Stimulated activated CD4-positive, alpha-beta T cell treated with anti-CD3 and anti-CD28 coated beads, Interleukin-2, amount 100 ng/mL, for 48 hours (primary cell): ENCODE measurements at places on chromosomes 1 and 21.

DNA sequence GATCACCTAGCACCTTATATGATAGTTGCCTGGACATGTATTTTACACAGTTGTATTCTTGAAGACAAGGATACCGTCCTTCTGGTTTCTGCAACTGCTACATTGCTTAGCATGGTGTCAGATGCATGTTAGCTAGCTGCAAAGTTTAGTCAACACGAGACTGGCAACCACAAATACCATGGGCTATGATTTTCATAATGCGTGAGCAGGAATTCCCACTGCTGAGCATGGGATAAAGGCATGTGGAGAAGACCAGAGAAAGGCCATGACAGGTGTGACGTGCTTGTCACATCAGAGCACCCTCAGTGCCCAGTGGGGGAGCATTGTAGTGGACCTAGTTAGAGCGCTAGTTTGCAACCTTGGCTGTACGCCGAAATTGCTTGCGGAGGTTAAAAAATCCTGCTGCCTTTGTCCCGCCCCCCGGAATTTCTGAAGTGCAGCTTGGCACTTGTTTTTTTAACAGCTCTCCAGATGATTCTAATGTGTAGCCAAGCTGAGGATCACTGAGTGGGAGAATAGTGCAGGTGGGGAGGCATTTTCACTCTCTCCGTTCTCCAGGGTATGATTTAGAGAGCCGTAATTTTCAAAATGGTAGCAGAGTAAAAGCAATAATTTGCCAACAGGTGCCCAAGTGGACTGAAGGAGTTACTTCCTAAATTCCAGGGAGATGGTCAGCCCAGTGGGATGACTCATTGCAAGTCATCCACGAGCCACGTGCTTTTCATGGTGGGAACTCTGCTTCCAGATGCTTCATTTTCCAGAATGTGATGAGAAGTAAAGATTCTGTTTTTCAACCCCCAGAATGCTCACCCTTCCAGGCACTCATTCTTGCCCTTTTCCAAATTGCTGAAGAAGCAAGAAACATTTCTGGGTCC, 81.0 kb downstream of the CNIH3 start:
- DNase-seq, result no peak

DNA sequence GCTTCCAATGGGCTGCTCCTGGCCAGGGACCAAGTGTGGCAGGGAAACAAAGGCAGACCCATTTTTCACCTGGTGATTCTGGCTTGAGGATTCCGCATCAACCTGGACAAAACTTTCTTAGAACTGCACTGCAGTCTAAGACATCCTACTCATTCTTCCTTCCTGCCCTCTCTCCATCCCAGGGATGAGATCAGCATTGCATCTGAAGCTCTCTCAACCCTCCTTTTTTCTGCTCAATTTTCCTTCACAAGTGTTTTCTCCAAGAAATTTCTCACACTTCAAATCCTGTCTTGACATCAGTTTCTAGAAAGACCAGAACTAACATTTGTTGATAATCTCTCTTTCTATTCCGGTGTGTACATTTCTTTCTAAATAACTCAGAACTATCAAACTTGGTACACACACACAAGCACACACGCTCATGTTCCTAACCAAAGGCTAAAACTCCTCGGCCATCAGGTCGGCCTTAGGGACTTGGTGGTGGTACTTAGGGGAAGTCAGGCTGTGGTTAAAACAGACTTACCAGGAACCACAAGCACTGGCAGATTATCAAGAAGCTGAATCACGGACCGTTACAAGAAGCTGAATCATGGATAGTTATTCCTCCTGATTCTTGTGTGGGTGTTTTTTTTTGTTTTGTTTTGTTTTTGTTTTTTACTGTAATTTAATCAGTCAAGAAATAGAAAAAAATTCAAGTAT, 21.0 kb upstream of the CXADR start:
- no peak for DNase-seq

DNA sequence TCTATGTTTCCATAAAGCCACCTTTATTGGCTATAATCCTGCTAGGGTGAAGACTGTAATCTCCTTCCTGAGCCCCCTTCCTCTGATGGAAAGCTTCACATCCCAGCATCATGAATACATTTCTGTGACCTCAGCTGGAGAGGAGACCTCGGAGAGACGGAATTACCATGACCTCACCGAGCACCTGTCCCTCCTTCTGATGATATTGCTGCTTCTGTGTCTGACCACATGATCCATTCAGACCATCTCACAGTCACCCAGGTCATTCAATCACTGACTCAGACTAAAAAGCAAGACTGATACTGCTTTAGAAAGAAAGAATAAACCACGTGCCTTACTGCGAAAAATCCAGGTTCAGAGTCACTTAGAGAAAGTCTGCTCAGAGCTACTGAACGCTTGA, 8.8 kb downstream of the KCND3 start:
- DNase-seq, result no peak

- no peak for DNase-seq
Observed at GRCh38 chr1:223621312-223621734, 44.2 kb downstream of the CAPN8 start.

DNA sequence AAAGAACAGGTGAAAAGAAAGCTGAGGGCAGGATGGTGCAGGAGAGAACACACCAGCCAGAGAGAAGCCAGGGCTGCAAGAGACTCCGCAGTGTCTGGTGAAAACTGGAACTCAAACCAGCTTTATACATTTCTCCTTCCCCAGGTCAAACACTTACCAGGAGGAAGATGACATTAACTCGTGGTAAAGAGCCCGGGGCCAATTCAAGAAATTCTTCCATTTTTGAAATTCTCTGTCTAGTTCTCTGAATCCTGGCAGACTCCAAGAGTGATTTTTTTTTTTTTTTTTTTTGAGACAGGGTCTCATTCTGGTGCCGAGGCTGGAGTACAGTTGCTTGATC, 25.8 kb upstream of the SIPA1L2 start:
- DNase-seq, result no peak

DNA sequence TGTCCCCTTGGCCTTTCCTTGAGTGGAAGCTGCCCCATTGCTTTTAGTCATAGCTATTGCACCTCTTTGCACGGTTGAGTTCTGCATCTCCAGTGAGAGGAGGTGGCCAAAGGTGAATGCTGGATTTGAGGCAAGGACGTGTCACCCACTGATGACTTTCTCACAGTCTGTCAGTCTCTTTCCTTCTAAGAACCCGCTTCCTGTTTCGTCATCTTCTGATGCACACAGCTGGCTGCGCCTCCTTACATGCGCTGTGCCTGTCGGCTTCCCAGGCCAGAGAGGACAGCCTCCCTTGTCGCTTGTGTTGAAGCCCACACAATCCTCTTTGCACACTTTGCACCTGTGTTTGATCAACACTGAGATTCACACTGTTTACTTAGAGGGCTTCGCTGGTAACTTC, 41.8 kb upstream of the PWP2 start:
- peak; percentile 57 for DNase-seq

GRCh38 chr21:29443411-29444010, 144.8 kb downstream of the BACH1 start:
- DNase-seq, result no peak

- no peak for DNase-seq
Observed at GRCh38 chr1:76303340-76303717, 228.8 kb downstream of the ST6GALNAC3 start.

DNA sequence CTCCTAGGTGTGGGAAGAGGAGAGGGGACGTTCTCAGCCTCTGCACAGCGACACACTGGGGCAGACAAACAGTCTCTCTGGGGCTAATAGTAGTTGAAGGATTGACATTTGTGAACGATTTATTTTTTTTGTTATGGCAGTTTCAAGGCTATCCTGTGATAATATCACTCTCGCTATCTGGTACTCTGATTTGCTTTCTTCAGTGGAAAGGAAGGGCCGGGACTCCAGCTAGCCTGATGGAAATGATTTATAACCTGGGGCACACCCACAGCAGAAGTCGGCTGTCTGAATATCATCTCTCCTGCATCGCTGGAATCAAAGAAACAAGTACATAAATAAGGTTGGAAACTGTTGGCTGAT, 122.7 kb downstream of the KCNN3 start:
- no peak for DNase-seq

- no peak for DNase-seq
Observed at GRCh38 chr1:202951437-202951836, 6.7 kb downstream of the ADIPOR1 start.

- no peak for DNase-seq
Observed at GRCh38 chr21:16742131-16742641, 770.7 kb upstream of the CXADR start.

DNA sequence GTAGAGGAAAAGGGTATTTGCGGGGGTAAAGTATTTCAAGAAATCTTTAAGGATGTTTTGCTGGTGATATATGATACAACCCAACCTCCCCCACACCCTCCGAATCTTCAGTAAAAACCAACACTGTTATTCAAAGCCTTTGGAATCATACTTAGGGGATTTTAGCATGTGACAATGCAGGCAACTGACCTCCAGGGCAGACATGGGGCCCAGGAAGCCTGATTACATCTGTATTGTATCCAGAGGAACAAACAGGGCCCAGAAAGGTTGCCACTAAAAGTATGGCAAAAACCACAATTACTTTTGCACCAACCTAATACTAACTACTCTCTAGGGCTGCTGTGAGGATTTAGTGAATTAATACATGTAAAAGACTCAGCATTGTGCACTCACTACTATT, 43.9 kb upstream of the CNN3 start:
- no peak for DNase-seq

GRCh38 chr1:47981667-47982350, 15.4 kb downstream of the TRABD2B start:
- no peak for DNase-seq

- DNase-seq, result no peak
Observed at GRCh38 chr21:42189431-42189830, 29.5 kb upstream of the ABCG1 start.

- DNase-seq, result no peak
Observed at GRCh38 chr21:45892916-45893739, 88.4 kb upstream of the COL6A1 start.

DNA sequence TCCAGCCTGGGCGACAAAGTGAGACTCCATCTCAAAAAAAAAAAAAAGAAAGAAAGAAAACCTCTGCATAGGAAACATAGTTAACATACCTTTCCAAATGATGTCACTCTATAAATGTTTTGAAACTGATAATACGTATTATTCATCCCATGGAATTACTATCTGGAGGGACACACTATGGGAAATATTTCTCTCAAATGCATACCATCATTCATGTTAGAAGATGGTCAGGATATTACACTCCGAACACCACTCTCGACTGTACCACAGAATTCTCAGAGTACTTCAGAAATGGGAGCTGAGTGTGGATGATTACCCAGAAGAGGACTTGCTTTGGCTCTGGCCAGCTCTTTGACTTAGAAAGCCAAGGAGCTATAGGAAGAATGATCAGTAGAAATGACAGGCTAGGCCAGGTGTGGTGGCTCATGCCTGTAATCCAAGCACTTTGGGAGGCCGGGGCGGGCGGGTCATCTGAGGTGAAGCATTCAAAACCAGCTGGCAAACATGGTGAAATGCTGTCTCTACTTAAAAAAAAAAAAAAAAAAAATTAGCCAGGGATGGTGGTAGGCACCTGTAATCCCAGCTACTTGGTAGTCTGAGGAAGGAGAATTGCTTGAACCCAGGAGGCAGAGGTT, 5.2 kb upstream of the LIN28A start:
- no peak for DNase-seq
